A549 treated with RU486 at 1 μM for 4 hours (cell line): ENCODE measurements at places on chromosomes 7 and 10. TPM values are rescaled to one million over a fixed set of nuclear protein-coding genes. Genes with fewer than 3 reads are reported as not detected.

The CLDN4 gene
- total RNA-seq = 4.2 to 7.1 TPM (median 5.1 TPM) in 5 replicates

The OR2A25 gene
- total RNA-seq = not detected in 5 replicates

The GPR26 gene
- total RNA-seq = not detected in 5 replicates

The STEAP4 gene
- 0.03 TPM in 1 of 5 replicates, not detected in the others for total RNA-seq

The ALOX5 gene
- 0.30 to 0.59 TPM (median 0.46 TPM) in 5 replicates for total RNA-seq

The AMZ1 gene
- 0.01 to 0.05 TPM in 2 of 5 replicates, not detected in the others for total RNA-seq

The FOXP2 gene
- total RNA-seq = not detected in 5 replicates

The CD36 gene
- total RNA-seq = 0.06 to 0.29 TPM (median 0.15 TPM) in 4 of 5 replicates, not detected in the other

The IMMP2L gene
- 16.7 to 21.4 TPM (median 18.9 TPM) in 5 replicates for total RNA-seq

The EIF4H gene
- 284 to 322 TPM (median 314 TPM) in 5 replicates for total RNA-seq

The NUTM2D gene
- 1.0 to 1.8 TPM (median 1.4 TPM) in 5 replicates for total RNA-seq

The ABCA13 gene
- total RNA-seq = 0.05 to 0.19 TPM (median 0.06 TPM) in 4 of 5 replicates, not detected in the other

The ZNF248 gene
- 2.6 to 6.5 TPM (median 4.0 TPM) in 5 replicates for total RNA-seq

The MUC12 gene
- total RNA-seq = 11.2 to 21.5 TPM (median 18.6 TPM) in 5 replicates

The PRSS37 gene
- not detected in 5 replicates for total RNA-seq

The ACSM6 gene
- not detected in 5 replicates for total RNA-seq

The TMEM72 gene
- not detected in 5 replicates for total RNA-seq

The C10orf105 gene
- not detected in 5 replicates for total RNA-seq

The SPDYE9 gene
- not detected in 5 replicates for total RNA-seq

The ADAP1 gene
- 4.0 to 5.0 TPM (median 4.8 TPM) in 5 replicates for total RNA-seq

The NKX1-2 gene
- 0.03 to 0.05 TPM in 2 of 5 replicates, not detected in the others for total RNA-seq

The SKIDA1 gene
- 0.87 to 1.6 TPM (median 1.3 TPM) in 5 replicates for total RNA-seq

The EPO gene
- 0.07 to 0.23 TPM in 2 of 5 replicates, not detected in the others for total RNA-seq

The AZGP1 gene
- 0.27 TPM in 1 of 5 replicates, not detected in the others for total RNA-seq

The PRPS1L1 gene
- total RNA-seq = not detected in 5 replicates

The TMEM236 gene
- total RNA-seq = 0.03 to 0.07 TPM (median 0.06 TPM) in 5 replicates

The ERLIN1 gene
- 42.5 to 67.9 TPM (median 54.3 TPM) in 5 replicates for total RNA-seq

The ADIRF gene
- total RNA-seq = 0.21 TPM in 1 of 5 replicates, not detected in the others

The TEX36 gene
- not detected in 5 replicates for total RNA-seq

The ASB4 gene
- total RNA-seq = 0.20 to 0.43 TPM (median 0.39 TPM) in 4 of 5 replicates, not detected in the other

The AKR1B1 gene
- 2,275 to 3,027 TPM (median 2,754 TPM) in 5 replicates for total RNA-seq

The ARHGEF5 gene
- total RNA-seq = 1.6 to 2.0 TPM (median 1.6 TPM) in 5 replicates

The IGF2BP3 gene
- 15.8 to 28.0 TPM (median 25.1 TPM) in 5 replicates for total RNA-seq
